Stimulated activated CD4-positive, alpha-beta T cell treated with anti-CD3 and anti-CD28 coated beads, Interleukin-2, amount 100 ng/mL, for 24 hours (primary cell): ENCODE measurements at places on chromosomes 3 and 15.

- no peak for DNase-seq
These were observed 32.8 kb upstream of the TF start for GRCh38 chr3:133713347-133713746.

DNA sequence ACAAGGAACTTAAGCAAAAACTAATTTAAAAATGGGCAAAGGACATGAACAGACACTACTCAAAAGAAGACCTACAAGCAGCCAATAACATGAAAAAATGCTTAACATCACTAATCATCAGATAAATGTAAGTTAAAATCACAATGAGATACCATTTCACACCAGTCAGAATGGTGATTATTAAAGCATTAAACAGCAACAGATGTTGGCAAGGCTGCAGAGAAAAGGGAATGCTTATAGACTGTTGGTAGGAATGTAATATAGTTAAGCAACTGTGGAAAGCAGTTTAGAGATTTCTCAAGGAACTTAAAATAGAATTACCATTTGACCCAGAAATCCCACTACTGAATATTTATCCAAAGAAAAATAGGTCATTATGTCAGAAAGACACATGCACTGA, 482.2 kb downstream of the SQOR start:
- DNase-seq = no peak

DNA sequence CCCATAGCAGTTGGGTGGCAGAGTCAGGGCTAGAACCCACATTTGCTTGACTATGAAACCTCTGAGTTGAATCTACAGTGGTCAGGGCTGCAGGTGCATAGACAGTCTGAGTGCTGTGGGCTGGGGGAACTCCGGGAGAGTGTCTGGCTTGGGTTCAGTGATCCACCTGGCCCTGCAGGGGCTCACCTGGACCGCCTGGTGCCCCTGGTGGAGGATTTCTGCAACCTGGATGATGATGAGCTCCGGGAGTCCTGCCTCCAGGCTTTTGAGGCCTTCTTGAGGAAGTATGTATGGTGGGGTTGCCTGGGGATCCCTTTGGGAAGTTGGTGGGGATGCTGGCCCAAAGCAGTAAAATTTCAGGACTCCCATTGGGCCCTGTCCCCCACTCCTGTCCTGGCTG, 16.3 kb downstream of the CAND2 start:
- no peak for DNase-seq

DNA sequence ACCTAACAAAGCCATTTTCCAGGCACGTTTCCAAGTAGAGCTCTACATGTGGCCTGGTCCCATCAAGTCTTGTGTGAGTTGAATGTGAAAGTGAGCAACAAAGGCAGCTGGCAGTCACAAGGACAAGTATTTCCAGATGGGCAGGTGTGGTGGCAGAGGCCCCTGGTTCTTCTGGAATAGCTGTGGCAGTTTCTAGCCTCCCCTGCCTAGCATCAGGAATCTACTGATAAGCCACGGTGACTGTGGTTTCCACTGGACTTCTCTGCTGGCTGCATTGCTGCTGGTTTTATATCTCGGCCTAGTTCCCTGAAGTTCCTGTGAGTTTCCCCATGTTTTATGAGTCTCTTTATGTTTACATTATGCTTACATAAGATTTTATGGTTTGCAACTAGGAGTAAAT, 117.7 kb downstream of the GOLIM4 start:
- DNase-seq = no peak

GRCh38 chr3:187292631-187293515, 1.3 kb upstream of the MASP1 start:
- DNase-seq = no peak

GRCh38 chr15:67030036-67030762, 35.2 kb upstream of the SMAD3 start:
- no peak for DNase-seq

DNA sequence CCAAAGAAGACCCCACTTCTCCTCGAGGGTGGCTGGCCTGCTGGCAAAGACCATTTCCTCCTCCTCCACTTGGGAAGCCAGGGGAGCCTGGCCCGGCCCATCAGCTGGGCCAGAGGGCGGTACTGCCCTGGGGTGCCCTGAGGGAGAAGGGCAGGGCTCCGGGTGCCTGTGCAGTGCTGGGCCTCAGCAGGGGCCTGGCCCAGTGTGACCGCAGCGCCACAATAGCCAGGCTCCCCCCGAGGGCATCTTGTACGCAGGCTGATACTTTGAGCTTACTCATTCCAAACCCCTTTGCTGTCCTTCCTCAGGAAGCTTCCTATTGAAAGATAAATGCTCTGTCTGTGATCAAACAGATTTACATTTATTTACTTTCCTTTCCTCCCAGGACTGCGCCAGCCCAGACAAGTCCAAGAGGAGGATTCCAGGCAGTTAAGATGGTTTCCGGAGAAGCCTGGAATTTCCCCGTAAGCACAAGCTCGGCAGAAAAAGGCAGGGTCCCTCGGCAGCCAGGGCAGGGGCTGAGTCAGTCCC, 240.1 kb downstream of the XXYLT1 start:
- no peak for DNase-seq

DNA sequence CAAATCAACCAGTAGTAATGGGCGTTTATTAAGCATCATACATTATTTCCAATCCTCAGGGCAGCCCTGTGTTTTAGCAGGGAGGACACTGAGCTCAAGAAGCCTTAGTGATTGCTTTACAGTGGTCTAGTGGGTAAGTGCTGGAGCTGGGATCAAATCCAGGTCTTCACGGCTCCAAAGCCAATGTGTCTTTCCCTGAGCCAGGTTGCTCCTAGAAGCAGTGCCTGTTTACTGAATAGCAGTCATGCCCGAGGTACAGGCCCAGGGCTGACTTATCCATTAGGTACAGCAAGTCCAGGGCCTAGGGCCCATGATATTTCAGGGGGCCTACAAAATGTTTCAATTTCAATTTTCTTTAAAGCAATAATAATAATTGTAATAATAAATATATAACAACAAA, 9.6 kb upstream of the SMAD6 start:
- DNase-seq = no peak

- DNase-seq = no peak
These were observed 58.8 kb downstream of the ARHGAP31 start for GRCh38 chr3:119352863-119353527.

- DNase-seq = no peak
These were observed 161.2 kb downstream of the ATP10A start for GRCh38 chr15:25701721-25702465.

- no peak for DNase-seq
These were observed 16.6 kb downstream of the CAPN3 start for GRCh38 chr15:42375941-42376340.

DNA sequence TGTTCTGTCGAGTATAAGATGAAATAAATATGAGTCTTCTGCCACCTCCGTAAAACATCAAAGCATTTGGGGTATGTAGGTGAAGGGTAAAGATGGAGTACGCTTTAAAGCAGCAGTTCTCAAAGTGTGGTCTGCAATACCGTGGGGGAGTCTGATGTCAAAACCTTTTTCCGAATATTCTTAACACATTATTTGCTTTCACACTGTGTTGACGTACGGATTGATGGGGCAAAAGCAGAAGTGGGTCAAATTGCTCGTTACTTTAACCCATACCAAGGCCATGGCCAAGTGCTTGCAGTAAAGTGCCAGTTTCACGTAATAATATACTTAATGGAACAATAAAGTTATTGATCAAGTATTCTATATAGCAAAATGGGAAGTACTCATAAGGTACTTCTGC, 36.3 kb downstream of the PAK2 start:
- no peak for DNase-seq

DNA sequence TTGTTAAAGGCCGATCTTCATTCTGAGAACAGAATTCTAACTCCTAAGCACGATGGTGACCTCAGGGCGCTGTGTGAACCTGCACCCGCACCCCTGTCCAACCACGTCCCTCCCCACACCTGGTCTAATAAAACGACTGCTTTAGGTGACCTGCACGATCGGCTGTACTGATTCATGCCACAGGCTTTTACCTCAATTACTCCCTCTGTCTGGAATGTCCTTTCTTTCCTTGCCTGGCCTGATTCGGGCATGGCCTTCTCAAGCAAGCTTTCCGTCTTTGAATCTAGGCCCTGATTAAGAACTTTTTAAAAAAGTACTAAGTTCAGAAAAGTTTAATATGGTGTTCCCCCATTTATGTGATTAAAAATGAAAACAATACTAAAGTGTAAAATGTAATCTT, 842 bp upstream of the U2SURP start:
- DNase-seq = no peak

GRCh38 chr3:41148901-41149300, 50.4 kb upstream of the CTNNB1 start:
- DNase-seq = no peak

DNA sequence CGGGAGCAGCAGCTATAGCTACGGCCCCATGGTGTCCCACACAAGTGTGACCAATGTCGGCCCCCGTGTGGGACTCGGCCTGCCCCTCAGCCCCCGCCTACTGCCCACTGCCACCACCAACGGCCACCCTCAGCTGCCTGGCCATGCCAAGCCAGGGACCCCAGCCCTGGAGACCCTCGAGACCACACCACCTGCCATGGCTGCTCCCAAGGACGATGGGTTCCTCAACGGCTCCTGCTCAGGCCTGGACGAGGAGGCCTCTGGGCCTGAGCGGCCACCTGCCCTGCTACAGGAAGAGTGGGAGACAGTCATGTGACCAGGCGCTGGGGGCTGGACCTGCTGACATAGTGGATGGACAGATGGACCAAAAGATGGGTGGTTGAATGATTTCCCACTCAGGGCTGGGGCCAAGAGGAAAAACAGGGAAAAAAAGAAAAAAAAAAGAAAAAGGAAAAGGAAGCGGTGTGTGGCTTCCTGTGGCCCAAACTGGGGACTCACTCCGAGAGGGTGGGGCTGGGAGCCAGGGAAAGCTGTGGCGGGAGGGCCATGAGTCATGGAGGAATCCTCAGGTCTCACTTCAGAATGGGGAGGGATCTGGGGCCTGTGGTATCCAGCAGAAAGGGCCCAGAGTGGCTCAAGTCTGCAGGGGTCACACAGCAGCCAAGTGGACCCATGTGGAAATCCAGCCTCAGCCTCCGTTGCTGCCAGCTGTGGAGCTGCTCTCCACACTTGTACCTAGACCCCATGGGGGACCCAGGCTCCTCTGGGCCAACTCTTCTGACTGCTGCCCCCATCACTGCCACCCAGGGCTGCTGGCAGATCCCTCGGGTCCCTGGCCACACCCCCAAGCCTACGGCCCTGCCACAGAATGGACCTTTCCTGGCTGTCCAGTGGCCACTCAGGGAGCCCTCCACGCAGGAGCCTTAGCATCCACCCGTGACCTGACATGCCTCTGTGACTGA, 26.1 kb downstream of the PTH1R start:
- DNase-seq = no peak

DNA sequence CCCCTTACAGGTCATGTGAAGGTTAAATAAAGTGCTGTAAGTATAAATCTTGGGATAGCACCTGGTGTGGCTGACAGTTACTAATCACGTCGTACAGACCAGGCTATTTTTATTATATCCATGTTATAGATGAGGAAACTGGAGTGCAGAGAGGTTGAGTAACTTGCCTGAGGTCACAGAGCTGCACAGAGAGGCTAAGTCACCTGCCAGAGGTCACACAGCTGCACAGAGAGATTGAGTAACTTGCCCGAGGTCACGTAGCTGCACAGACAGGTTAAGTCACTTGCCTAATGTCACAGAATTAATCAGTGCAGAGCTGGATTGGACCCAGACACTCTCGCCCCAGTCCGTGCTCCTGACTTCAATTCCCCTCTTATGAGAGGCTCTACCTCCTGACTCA, 171.5 kb downstream of the NUP210 start:
- no peak for DNase-seq

DNA sequence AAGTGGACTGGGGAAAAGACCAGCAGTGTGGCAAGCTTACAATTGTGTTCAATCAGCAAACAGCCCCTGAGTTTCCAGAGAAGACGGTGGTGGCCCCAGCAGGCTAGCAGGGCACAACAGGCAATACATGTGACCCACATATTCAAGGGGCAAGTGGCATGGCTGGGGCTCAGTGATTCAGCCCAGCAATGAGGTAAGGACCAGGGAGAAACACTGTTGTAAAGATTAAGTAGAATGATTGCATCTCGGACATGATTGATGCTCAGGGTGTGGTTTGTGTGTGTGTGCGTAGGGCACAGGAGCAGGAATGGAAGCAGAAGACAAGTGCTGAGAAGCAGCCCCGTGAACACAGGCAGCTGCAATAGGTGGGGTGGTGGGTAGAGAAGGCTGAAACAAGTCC, 37.9 kb downstream of the KLHL6 start:
- DNase-seq = no peak

DNA sequence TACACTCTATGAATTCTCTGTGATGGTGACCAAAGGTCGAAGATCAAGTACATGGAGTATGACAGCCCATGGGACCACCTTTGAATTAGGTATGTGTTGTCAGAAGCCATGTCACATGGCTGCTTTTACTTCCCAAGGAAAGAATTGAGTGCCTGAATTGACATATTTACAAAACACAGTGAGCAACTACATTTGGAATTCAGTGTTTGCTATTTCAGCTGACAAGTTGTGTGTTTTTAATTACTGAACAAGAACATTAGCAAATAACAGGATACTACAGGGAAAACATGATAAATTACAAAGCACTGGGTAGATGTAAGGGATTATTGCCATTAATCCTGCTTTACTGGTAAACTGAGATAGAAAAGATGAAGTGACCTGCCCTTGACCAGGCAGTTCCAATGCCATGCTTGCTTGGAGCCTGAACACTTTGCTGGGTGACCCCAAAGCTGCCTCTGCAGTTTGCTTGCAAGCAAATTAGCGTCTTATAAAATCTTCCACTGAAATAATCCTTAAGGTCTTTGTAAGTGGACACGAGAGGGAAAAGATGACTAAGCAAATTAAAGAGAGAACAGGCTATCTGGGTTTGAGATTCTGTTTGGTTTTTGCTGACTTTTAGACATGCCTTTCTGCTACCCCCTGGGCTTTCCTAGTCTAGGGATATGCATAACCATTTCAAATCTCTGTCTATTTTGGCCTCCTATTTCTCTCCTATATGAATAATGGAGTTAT, 98.2 kb downstream of the HCN4 start:
- DNase-seq = no peak

- DNase-seq = no peak
These were observed 70.0 kb upstream of the LIMD1 start for GRCh38 chr3:45524565-45524964.

DNA sequence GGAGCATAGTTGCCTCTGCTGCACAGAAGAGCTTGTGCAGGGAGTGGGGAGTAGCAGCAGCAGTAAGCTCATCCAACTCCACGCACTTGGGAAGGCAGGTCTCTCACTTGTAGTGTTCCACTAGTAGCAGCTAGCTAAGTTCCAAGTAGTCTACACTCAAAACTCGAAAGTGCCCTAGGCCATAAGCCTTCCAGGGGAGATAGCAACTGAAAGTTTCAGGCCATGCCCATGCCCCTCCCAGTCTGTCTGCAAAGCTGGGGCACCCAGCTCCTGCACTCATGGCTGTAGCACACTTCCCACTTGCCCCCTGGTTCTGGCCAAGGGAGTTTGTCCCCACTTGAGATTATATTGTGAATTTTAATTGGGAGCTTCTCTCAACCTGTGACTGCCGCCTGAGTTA, 57.5 kb downstream of the MFSD1 start:
- DNase-seq = no peak

GRCh38 chr15:39052323-39052705, 487.7 kb upstream of the RASGRP1 start:
- no peak for DNase-seq

GRCh38 chr3:47688488-47688887, 93.2 kb downstream of the SMARCC1 start:
- DNase-seq = no peak

GRCh38 chr3:71447197-71447596, 136.3 kb downstream of the FOXP1 start:
- DNase-seq = no peak

GRCh38 chr3:117356091-117356705, 646.6 kb downstream of the TUSC7 start:
- no peak for DNase-seq
